ENCODE measurements at places on chromosomes 13 and 19.

GRCh38 chr13:49569993-49570689 is 15.2 kb downstream of the RCBTB1 start:
- peak; percentile 47 for DNase-seq

- no peak for DNase-seq
Measured at GRCh38 chr13:106918557-106918860, 350.6 kb upstream of the ARGLU1 start.

DNA sequence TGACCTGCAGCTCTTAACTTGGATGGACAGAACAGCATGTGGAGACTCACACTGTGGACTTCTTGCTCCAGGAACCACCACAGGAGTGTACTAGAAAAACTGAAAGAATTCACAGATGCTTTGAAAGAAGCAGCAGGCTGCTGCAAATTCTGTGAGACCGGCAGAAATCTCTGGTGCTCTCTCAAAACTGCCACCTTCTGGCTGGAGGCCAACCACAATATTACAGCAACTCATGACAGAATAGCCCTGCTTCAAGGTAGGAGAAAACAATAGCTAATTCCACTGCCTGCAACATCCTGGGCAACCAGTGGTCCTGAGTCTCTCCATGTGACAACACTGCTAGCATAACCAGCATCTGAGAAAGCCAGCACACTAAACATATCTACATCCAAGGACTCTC is 26.9 kb downstream of the CDK8 start:
- DNase-seq, result no peak

- peak; percentile 55 for DNase-seq
Measured at GRCh38 chr13:75587679-75588078, 38.1 kb downstream of the UCHL3 start.

- DNase-seq, result no peak
Measured at GRCh38 chr13:110521946-110522345, 39.6 kb downstream of the RAB20 start.

Measured in NCI-H146 (cell line).